ENCODE measurements at places on chromosomes 2 and 18.

DNA sequence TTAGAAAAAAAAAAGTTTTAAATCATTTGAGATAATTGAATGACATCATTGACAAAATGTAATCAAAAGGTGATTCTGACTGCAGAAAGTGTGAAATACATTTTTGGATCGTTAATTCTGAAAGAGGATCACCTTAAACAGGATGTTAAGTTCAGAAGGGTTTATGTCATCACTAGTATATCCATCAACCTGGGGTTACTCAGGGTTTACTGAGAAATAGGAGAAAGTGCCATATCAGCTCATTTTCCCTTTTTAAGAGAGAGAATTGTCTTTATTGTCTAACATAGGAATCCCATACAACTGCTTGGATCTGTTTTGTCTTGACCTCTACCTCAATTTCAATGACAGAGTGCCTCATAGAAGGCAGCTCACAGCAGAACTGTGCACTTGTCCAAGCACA is 466.1 kb upstream of the LINC00305 start:
- DNase-seq = no peak

- no peak for DNase-seq
Observed at GRCh38 chr2:101516823-101517690, 42.1 kb upstream of the RFX8 start.

DNA sequence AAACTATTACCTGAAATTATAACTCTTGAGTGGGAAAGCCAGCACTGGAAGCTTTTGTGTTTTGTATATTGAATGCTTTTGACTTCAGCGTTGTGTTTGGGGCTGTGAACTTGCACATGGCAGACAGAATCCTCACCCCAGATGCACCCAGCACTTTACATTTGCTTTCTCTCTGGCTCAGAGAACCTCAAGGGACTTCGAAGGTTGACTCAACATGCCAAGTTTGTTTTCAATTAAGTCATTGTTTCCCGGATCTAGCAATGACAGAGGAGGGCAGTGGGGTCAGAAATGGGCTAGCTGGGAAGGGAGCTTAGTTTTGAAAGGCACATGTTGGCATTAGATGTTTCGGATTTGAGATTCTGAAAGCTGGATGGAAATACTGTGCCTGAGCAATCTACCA is 22.4 kb downstream of the TET3 start:
- DNase-seq = no peak

- no peak for DNase-seq
Observed at GRCh38 chr18:43875511-43875910, 598.2 kb upstream of the SYT4 start.

- no peak for DNase-seq
Observed at GRCh38 chr18:78151234-78151633, 828.4 kb upstream of the SALL3 start.

- DNase-seq = no peak
Observed at GRCh38 chr2:145598434-145598833, 1078.5 kb upstream of the ZEB2 start.

DNA sequence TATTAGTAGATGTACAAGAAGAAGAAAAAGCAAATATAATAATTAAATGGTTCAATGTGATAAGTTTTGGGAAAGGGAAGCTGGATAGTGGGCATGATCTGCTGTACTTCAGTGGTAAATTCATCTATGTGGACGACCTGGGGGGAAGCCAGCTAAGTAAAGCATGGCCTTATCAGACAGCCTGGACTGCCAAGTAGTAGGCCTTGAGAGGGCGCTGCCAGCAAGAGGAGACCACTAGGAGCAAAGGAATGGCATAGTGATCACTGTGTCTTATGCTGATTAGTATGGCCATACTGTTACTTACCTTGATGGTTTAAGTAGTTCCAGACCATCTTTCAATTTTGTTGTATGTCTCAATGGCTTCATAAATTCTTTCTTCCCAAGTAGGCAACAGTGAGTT is 287.6 kb downstream of the SETBP1 start:
- DNase-seq = no peak

GRCh38 chr2:163641986-163642385 is 93.8 kb downstream of the FIGN start:
- no peak for DNase-seq

- no peak for DNase-seq
Observed at GRCh38 chr2:28415010-28415409, 22.4 kb downstream of the FOSL2 start.

DNA sequence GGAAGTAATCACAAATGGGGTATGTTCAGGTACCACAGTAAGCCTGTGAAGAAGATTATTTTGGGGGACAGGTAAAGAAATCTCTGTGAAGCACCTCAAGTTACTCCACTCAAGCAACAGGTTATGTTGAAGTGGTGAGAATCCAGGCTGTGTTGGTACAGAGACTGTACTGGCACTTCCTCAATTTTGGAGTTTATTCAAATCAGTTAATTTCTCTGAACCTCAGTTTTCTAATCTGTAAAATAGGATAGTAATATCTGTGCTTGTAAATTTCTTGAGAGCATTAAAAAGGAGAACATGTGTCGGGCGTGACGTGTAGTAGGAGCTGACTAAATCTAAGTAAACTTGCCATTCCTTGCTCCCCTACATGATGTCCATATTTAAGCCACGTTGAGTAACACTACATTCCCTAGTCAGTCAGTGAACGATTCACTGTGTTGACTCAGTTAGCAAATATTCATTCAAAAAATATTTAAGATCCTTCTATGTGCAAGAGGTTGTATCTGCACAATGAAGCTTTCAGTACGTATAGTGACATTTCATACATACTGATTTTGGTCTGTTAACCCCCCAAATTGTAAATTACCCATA is 504.2 kb downstream of the ZEB2 start:
- DNase-seq = no peak

DNA sequence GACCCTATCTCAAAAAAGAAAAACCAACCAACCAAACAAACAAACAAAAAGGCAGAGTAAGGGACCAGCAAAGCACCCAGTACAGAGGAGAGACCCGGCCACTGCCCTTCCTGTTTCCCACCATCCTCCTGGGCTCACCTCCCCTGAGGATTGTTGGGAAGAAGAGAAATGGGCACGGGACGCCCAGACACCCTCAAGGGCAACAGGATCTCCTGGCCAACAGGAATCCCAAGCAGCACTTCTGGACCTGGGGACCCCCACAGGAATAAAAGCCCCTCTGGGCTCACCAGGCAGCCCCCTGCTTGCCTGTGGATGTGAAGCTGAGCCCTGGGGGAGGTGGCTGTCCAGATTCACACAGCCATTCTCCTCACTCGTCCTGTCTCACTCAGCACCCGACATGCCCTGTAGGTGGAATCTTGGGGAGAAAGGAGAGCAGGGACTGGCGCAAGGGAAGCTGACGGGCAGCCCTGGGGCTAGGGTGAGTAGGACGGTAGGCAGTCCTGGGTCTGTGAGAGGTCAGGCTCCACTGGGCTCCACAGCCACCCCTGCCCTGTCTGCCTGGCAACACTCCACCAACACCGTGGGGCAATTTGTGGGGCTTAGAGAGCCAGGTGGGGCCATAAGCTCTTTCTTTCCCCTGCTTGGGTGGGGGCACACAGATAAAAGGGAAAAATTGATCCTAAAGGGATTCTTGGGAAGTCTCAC is 18.0 kb downstream of the KLF11 start:
- DNase-seq = no peak

- no peak for DNase-seq
Observed at GRCh38 chr2:45652090-45653031, 886 bp downstream of the PRKCE start.

DNA sequence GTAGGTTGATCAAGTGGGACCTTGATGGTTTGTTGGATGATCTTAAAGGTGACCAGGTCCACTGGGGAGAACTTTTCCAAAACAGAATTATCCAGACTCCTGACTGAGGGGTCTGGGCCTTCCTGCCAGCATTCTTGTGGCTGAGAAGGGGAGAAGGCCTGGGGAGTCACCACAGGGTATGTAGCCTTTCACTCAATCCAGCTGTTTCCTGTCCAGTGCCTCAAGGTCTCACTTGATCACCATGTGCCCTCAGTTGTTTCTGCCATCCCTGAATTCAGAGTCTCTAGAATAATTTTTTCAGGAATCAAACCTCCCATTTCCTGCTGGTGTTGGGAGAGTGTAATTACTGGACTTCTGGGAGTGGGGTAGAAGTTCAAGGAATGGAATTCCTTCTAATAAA is 54.4 kb upstream of the TANC1 start:
- no peak for DNase-seq

DNA sequence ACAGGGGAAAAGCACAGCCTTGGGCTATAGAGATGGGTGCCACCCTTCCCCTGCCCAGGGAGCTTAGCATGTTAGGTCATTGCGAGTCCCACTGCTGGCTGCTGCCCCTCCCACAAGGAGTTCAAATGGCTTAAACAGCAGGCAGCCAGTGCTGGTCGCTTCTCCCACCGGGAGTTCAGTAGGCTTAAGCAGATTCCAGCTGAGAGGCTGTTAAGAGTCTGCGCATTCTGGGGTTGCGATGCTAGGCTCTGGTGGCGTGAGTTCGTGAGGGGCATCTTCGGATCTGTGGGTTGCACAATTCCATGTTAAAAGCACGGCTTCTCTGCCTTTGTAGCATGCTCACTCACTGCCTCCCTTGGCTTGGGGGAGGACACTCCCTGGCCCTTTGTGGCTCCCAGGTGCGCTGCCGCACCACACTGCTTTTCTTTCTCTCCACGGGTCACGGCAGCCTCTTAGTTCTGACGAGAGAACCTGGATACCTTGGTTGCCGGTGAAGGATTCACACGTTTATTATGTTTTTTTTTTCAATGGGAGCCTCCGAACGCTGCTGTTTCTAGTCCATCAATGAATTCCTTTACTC is 93.2 kb downstream of the UNC80 start:
- no peak for DNase-seq

- no peak for DNase-seq
Observed at GRCh38 chr2:195663007-195663406, 6.0 kb downstream of the SLC39A10 start.

DNA sequence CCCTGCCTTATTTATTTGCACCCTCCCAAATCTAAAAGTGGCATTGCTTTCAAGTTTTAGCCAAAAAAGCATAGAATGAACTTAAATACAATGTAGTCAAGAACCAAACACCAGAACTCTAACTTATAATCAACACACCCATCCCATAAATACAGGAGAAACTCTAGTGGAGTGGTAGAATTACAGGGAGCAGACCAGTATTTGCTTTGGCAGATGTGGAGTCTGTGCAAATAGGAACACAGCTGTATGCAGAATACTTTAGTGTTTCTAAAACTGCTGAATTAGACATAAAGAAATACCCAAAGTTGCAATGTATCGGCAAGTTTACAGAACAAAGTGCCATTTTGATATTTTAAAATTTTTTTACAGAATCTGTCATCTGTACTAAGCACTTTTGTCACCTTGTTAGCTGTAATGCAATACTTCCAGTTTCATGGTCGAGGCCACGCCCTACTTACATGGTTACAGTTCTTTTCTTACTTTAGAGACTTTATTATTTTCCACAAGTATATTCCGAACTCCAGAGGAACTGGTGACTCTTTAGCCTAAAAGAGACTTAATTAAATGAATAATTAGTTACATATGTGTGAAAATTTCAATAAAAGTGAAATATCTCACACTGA is 23.7 kb upstream of the COL5A2 start:
- DNase-seq = no peak

GRCh38 chr2:186559848-186560247 is 30.0 kb upstream of the ITGAV start:
- no peak for DNase-seq

- no peak for DNase-seq
Observed at GRCh38 chr2:202066875-202067274, 6.2 kb upstream of the KIAA2012 start.

DNA sequence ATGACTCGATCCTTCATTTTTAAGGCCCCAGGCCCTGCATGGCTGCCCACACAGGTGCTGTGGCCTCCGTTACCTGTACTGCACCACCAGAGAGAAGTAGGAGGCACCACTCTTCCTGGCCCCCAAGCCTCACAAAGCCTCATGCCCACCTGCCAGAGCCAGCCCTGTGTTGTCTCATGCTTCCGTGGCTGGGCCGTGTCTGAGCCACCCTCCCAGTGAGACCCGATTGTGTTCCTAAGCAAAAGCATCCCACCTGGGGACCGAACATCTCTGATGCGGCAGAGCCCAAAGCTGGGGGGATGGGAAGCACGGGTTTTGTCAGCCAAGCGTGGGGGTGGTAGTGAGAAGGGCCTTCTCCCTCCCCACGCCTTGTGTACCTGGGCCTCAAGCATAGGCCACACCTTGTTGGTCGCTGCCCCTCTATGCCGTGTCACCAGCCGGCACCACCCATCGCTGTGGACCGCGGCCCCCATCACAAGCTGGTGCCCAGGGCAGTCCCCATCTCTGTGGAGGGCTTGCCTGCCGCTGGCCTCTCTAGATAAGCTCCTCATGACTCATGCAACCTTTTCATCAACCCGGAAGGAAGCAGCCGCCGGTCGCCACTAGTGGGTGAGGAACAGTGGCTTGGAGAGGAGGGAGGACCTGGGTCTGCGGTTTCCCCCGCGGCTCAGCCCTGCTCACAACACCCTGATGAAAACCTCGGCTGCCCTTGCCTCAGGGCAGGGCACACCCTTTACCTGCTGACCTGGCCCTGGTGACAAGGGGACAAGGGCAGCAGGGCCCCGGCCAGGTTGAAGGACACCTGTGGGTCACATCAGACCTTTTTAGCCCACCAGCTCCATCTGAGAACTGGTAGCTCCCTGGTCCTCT is 2.7 kb upstream of the RNPEPL1 start:
- DNase-seq = no peak

DNA sequence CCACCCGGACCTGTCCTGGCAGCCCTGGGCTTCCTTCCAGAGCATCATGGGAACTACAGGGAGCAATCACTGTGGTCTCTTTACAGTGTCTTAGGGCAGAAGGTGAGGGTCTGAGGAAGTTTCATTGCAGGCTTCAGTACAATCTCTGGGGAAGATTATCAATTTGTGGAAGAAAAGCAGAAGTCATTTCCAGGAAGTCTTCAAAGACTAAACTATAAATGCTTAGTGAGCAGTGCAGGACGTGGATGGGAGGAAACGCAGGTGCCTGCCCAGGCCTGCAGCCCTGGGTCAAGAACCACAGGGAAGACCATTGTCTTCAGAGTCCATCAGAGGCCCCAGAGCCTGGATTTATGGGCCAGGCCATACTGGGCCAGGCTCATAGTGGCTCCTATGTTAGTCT is 54.3 kb downstream of the INO80C start:
- DNase-seq = no peak

- DNase-seq = no peak
Observed at GRCh38 chr18:71115261-71115660, 826.4 kb downstream of the SOCS6 start.

DNA sequence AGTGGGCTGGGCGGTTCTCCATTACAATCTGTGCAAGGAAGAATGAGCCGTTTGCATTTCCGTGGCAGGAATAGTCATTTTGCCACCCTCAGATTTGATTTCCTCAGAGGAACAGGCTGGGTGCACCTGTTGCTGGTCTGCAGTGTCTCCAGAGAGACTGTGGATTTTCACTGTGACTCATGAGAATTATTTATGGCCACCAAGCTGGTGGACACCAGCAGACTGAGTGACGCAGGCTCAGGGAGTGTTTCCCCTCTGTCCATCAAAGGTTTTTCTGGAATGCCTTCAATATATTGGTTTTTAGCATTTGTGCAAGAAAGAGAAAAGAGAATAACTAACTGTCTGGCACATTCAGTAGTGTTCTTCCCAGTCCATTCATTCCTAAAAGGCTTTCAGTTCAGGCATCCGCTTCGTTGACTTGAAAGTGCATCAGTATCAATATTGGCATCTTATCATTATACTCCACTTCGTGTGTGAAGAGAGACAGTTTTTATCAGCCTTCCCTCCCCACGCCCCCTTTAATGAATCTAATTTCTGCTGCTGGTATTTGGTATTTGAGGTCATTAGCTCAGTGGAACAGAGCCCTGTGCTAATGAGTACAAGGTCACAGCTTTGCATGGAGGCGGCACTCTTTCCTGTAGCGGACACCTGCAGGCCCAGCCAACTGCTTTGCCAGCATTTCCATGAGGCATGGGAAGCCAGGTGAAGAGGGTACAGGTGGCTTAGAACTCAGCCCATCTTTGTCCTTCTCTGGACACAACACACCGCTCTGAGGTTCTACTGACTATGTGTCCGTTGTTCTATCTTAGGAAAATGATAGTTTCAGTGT is 39.9 kb downstream of the PRKCE start:
- no peak for DNase-seq

All from cortex of kidney (tissue), 1 donor.